Stimulated activated CD4-positive, alpha-beta T cell treated with anti-CD3 and anti-CD28 coated beads, Interleukin-1b, Interleukin-23, amount 100 ng/mL, for 4 hours (primary cell): ENCODE measurements at places on chromosomes 6 and 20.

GRCh38 chr20:37566590-37567330 is 39.1 kb upstream of the BLCAP start:
- DNase-seq = no peak

GRCh38 chr6:27838058-27838944 is 73.9 kb downstream of the OR2B2 start:
- no peak for DNase-seq

DNA sequence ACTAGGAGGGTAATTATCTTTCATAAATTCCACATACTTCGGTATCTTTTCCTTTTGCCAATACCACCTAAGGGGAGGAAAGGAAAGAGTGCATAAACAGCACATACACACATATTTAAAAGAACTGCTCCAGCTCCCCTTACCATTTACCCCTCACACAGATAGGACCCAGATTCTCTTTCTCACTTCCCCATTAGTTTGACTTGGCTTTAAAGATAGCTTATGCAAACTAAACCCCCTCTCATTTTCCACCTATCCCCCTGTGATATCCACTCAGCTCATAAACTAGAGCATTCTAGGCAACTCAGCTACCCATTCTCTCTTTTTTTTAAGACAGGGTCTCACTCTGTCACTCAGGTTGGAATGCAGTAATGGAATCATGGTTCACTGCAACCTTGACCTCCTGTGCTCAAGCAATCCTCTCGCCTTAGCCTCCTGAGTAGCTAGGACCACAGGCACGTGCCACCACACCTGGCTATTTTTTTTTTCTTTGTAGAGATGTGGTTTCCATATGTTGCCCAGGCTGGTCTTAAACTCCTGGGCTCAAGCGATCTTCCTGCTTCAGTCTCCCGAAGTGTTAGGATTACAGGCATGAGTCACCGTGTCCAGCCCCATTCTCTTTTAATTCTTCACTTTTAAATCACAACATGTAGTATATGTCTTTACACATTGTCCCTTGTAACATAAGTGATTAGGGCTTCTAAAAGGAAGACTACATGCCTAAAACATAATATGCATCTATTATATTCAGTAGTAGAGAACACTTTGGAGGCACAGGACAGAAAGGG is 4.0 kb downstream of the FUCA2 start:
- DNase-seq = no peak

DNA sequence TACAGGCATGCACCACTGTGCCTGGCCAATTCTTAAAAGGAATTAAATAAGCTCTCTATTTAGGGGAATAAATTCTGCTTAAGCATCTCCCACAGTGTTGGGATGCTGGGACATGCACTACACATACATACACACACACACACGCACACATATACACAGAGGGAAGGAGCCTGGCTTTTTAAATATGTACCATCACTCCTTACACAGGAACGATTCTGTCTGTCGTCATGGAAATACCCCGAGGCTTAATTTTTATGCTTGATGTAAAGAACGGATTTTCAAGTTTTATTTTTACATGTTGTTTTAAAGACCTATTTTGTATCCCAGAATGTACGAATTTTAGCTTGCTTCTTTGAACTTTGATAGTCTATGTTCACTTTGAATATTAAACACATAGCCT is 95.3 kb downstream of the CD109 start:
- no peak for DNase-seq

- no peak for DNase-seq
These were observed 684 bp downstream of the ZNFX1 start for GRCh38 chr20:49276961-49277785.
